ENCODE measurements at places on chromosomes 12 and 14.

DNA sequence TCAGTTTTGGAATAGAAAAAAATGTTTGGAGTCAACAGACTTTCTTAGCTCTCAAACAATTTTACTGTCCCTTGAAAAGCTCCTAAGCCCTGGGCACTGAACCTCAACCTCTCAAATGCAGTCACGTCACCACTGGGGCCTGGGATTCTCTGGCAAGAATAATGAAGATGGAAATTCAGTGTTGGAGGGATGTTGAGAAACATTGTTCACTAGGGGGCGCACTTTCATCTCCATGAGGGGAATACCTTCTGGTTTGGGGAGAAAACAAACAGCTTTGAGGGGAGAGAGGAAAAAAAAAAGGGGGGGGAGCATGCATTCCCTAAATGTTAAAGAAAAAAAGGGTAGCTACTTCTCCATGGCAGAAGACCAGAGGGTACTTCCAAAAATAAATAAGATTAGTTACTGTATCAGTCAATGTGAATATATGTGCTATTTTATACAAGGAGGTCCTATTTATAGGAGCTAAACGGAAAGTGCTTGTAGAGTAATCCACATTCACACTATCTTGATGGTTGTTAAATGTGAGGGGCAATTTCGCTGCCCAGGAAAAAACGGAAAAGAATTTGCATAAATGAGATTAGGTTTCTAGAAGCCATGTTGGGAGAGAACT, 5.8 kb upstream of the TBPL2 start:
- DNase-seq: peak; percentile 62

- DNase-seq: no peak
These were observed 13.2 kb downstream of the CHFR start for GRCh38 chr12:132874175-132874574.

- no peak for DNase-seq
These were observed 1.8 kb downstream of the ISCA2 start for GRCh38 chr14:74495356-74495755.

- peak; percentile 36 for DNase-seq
These were observed 399.0 kb downstream of the NAV3 start for GRCh38 chr12:78229591-78230101.

DNA sequence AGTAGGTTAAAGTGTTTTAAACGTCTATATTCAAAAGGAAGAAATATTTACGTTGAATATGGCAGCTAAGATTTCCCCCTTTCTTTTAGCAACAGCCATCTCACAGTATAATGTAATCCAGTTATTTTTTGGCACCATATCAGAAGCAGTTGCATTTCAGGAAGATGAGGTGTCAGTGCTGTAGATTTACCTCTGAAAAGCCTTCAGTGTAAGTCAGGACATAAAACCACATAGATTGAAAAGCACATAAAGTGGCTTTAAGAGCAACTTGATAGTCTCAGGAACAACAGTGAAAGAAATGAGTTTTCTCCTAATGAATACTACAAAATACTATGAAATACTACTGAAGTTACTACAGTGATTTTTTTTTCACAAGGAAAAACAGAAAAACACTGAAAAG, 6.9 kb downstream of the MLH3 start:
- DNase-seq: no peak

- no peak for DNase-seq
These were observed 61.5 kb upstream of the CFL2 start for GRCh38 chr14:34775922-34776321.

DNA sequence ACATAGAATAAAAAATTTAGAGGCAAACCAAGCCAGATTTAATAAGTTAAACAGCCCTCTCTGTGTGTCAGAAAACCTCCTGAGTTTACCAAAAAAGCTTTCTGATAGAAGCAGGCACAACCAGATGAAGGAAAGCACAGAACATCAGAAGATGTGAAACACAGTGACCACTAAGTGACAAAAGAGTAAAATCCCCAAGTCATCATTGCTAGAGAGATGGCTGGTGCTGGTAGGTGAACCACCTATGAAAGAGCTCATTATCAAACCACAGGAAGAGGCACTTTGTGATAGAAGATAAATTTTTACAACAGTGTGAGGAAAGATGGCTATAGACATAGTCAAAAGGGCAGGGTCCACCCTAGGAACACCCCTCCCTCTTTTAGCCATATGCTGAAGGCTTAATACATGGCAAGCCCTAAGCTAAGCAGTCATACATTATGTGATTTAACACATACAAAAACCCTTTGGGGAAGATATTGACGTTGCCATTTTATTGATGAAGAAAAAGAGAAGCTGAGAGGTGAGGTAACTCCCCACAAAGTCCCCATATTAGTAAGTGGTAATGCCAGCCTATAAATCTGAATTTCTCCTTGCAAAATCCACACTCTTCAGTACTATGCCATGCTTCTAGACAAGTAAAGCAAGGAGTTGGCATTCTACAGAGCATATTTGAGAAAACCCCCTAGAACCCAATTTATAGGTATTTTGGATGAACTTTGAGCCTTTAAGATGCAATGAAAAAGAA, 449.9 kb downstream of the LRIG3 start:
- DNase-seq: no peak
